ENCODE measurements at places on chromosomes 12 and 14.
A peak's percentile ranks its signal among the peaks of the same experiment; 100 is the strongest.

DNA sequence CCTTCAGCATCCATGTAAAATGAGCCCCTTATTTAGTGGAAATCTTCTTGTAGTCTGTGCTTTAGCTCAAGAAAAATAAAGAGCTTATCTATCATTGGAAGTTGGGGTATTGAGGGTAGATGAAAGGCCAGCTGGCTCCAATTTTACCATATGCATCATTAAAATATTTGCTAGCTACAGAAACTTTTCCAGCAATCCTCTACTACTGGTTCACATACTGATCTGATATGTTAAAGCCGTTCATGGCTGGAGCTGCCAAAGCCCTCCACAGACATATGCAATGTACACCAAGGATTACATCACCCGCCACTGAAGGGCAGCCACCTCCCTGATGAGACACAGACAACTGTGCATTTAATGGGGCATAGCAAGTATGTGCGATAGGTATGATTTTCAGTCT lies 1205.3 kb downstream of the GALC start:
- no peak for DNase-seq

DNA sequence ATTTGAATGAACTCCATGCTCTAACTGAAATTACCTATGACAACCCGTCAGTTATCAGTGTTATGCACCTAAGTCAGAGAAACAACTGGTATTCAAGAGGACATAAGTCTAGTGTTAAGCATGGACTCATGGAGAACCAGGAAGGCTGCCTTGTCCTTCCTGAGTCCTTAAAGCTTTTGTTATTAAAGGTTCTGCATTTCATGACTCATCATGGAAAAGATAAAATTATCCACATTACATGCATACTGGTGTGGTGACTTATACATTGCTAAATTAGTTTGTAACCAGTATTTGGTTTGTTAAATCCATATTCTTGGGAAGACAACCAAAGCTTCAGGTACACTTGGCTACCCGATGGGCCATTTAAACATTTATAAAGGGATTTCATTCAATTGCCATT lies 6.5 kb upstream of the OR4E1 start:
- no peak for DNase-seq

- DNase-seq: no peak
Measured at GRCh38 chr12:107522692-107523477, 162.7 kb upstream of the PWP1 start.

GRCh38 chr12:11641522-11641921 lies 8.0 kb upstream of the ETV6 start:
- DNase-seq: no peak

DNA sequence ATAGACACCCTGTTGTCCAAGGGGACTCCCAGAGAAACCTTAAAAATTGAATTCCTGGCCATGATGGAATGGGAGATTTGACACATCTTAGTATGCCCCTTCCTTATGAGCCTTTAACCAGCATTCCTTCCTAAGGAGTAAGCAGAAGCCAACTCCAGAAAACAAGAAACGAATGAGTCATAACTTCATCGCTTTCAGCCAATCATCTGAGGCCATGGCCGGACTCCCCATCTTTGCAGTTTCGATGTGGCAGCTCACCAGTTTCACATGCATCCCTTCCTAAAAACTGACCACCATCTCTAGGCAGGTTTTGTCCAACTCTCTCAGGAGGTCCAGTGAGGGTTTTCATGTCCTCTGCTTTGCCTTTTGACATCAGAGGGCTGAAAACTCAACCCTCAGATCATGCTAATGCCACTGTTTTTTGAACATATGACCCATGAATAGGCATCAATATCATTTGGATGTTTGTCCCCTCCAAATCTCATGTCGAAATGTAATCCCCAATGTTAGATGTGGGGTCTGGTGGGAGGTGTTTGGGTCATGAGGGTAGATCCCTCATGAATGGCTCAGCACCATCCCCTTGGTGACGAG lies 19.9 kb downstream of the DAAM1 start:
- DNase-seq: no peak

GRCh38 chr12:5803532-5803931 lies 141.5 kb downstream of the ANO2 start:
- no peak for DNase-seq

- no peak for DNase-seq
Measured at GRCh38 chr12:14366209-14367039, 942 bp downstream of the ATF7IP start.

DNA sequence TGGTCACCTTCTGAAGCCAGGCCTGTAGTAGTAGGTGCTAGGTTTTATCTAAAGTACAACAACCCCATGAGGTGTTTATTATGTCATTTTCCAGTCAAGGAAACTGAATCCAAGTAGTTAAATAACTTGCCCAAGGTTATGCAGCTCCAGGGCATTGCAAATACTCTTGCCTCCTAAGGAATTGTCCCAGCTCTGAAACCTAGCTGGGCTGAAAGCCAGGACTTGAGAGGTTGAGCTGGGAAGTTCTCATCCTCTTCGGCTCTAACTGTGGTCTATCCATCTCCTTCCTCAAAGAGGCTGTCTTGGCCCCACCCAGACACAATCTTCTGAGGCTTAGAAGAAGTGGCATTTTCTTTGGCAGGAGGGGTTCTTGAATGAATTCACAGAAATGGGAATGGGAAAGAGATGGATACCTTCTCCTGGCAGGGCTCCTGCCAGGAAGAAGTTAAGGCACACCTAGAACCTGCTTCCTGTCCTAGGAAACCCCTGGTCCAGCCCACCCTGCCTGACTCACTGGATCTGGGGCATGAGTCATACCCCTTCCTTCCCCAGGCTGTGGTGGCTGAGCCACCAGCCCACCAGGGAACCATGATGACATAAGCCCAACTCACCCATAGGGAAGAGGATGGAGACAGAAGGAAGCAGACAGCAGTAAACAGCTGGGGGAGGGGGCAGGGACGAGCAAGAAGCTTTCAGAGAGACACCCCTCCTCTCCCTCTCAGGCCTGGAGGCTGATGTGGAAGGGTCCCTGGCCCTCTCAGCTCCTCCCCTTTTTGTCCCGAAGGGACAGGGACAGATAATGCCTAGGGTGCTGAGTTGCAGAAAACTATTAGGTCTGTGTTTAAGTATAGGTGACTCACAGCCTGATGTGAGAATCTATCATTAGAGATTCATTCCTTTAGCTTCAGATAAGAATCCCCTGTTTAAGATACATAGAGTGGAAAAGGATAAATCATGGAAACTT lies 2.1 kb upstream of the PLEK2 start:
- DNase-seq: peak; percentile 75

DNA sequence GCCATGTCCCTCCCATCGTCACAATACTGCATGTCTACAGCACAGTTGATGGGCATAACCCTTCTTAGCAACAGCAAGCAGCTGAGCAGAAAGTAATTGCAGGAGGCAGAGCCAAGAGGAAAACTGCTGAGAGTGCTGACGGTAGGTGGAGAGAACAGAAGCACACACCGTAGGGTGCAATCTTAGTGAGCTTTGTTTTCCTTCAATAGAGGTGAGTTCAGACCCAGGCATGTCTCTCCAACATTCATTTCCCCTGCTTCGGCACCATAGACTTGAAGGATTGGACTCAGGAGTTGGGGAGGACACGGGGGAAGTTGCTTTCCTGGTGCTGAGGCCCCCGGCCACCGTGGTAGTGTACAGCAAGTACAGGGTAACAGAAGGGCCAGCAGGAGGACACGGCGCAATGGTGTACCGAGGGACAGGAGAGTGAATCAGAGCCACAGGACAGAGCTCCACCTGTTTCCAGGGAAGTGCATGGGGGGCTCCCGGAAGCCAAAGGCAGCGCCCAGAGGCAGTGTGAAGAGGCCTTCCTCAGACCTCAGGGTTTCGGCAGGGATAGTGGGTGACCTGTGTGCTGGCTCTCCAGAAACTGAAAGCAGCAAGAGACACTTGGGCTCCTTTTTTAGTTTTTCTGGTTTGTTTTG lies 36.3 kb upstream of the SINHCAF start:
- DNase-seq: no peak

DNA sequence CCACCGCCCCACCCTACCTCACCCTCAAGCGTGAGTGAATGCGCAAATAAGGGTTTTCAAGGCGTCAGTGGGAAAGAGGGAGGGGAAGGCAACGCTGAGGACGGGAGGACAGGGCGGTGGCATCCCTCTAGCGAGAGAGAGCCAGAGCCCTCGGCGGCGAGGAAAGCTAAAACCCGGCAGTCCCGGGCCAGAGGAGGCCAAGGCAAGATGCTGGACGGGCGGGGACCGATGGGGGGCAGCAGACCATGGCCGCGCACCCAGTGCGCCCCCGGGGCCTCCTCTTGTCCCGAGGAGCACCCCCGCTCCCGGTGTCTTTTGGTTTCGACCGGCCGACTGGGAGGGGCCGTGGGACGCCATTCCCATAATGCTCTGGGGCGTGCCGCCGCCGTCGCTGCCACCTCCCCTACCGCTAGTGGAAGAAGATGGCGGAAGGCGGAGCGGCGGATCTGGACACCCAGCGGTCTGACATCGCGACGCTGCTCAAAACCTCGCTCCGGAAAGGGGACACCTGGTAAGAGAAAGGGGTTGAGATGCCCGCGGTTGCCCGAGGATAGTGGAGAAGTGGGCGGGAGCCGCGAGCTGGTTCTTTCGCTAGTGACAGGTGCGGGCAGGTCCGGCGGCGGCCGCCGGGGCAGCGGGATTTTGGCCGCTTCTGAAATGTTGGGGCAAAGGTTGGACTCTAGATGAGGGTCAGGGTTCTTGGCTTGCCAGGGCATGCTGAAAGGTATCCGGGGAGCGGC lies at the start of gene USP15:
Gene USP15, plus strand, starts transcription at position 412 of the 740 bp plus-strand sequence. Its CDS starts 11 bp downstream, at position 423.
- peak; percentile 95 for DNase-seq

GRCh38 chr14:104929268-104930230 lies 4.9 kb downstream of the PLD4 start:
- no peak for DNase-seq

- DNase-seq: no peak
Measured at GRCh38 chr12:49974677-49975317, 2.0 kb downstream of the AQP6 start.

DNA sequence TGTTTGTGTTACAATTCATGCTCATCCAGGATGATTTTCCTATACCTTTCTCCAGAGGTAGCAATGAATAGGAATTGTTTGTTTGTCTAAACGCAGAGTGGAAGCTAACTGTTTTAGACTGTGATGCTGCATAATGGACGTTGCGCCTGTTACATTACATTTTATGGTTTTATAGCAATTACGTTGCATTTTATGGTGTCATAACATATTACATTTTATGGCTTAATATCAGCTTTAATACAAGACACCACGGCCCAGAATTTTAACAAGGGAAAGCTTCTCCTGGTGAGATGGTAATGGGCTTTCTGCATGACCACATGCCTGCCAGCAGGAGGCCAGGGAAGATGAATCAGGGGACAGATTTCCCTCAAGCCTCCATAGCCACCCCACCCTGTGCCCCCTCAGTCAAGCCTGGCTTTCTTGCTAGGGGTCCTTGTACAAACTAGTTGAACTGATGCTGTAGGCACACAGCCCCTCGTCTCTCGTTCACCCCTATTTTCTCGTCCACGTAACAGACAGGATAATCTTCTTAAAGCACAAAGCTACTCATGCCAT lies 56.5 kb downstream of the HSPB8 start:
- no peak for DNase-seq

DNA sequence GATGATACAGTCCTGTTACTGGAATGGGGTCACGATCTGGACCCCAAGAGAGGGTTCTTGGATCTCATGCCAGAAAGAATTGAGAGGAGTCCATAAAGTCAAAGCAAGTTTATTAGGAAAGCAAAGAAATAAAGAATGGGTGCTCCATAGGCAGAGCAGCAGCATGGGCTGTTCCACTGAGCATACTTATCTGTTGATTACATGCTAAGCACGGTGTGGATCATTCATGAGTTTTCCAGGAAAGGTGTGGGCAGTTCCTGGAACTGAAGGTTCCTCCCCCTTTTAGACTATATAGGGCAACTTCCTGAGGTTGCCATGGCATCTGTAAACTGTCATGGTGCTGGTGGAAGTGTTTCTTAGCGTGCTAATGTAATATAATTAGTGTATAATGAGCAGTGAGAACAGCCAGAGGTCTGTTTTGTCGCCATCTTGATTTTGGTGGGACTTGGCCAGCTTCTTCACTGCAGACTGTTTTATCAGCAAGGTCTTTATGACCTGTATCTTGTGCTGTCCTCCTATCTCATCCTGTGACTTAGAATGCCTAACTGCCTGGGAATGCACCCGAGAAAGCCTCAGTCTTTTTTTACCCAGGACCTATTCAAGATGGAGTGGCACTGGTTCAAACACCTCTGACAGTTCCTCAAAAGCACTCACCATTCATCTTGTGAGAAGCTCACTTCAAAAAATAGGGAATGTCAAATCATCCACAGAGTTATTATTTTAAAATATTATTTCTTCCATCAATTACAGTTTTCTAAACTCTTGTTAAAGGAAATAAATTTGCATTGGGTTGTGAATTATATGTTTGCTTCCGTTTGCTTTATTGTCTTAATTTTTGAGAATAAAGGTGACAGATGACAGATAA lies 1358.8 kb upstream of the TMEM132C start:
- no peak for DNase-seq

- DNase-seq: no peak
Measured at GRCh38 chr12:14619741-14620501, 52.2 kb upstream of the PLBD1 start.

DNA sequence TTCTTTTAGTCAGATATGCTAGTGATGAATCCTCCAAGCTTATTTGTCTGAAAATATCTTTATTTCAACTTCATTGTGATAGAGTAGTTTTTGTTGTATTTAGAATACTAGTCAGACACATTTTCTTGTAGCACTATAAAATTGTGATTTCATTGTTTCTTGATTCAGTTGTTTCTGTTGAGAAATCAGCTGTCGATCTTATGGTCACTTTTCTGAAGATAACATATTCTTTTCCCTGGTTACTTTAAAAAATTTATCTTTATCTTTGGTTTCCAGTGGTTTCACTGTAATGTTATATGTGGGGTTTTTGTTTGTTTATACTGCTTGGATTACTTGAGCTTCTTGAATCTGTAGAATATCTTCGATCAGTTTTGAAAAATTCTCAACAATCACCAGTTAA lies 426.1 kb downstream of the SOX5 start:
- no peak for DNase-seq

- DNase-seq: no peak
Measured at GRCh38 chr12:79874665-79875064, 60.2 kb downstream of the PPP1R12A start.

GRCh38 chr12:102512523-102512922 lies 32.2 kb upstream of the IGF1 start:
- no peak for DNase-seq

DNA sequence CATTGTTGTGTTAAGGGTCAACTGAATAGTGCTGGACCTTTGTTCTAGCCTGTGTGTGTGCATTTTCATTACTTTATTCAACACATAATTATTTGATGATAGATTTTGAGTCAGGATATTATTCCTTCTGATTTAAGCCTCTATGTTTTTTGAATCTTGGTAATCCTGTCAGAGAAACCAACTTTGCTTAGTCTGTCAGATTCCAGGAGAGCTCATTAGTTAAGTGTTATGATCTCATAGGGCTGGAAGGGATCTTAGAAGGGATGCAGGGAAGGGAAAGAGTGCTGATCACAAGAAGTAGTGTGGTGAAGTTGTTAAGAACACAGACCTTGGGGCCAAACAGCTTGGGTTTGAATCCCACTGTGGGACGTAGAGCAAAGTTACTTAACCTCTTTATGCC lies 52.9 kb downstream of the SCN8A start:
- no peak for DNase-seq
